ENCODE measurements at places on chromosomes 1 and 21.
A peak's percentile ranks its signal among the peaks of the same experiment; 100 is the strongest.

DNA sequence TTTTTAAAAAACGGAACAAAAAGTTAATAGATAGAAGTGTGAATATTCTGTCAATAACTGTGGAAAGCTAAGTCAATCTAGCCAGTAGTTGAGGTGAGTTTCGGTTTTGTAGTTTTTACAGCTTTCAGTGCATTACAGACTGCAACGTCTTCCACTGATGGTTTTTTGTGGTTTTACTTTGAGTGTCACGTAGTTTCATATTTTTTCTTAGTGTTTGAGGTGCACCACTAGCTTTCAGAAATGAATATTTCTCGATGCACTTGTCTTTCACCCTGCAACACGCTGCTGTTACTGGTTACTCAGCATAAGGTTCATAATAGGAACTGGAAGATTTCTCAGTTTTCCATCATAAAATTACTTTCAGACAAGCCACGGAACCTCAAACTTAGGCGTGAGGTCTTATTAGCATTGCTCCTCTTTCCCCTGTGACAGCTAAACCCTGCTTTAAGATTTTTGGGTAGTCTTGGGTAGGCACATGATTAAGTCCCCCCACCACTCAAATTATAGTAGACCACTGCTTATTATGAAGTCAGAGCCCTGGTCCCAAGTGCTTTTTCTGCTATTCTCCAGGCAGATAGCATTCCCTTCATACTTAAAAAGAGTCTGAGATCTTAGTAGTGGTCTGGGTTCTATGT, 1412.7 kb downstream of the KCNT2 start:
- no peak for DNase-seq

- DNase-seq: no peak
These were observed 22.7 kb upstream of the EYA3 start for GRCh38 chr1:28111157-28111556.

- DNase-seq: no peak
These were observed 809 bp upstream of the ZNF669 start for GRCh38 chr1:247104965-247105364.

- no peak for DNase-seq
These were observed 43.2 kb upstream of the KCNK1 start for GRCh38 chr1:233570706-233571105.

- no peak for DNase-seq
These were observed 46.4 kb downstream of the ZNF281 start for GRCh38 chr1:200363264-200363933.

DNA sequence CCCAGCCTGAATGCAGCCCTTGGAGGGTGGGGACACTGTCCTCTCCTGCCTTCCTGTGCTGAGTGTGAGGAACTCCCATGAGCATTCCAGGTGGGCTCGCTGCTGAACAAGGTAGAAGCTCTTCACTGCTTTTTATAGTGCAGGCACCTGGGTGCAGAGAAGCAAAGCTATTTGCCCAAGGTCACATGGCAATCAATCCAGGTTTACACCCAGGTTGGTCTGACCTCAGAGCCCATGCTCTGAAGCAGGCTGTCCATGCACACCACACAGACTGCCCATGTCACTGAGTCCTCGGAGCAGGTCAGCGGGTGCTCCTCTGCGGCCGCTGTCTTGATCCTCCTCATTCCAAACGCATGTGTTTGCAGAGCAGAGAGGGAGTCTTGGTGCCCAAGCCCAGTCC, 323.4 kb upstream of the VAMP3 start:
- no peak for DNase-seq

DNA sequence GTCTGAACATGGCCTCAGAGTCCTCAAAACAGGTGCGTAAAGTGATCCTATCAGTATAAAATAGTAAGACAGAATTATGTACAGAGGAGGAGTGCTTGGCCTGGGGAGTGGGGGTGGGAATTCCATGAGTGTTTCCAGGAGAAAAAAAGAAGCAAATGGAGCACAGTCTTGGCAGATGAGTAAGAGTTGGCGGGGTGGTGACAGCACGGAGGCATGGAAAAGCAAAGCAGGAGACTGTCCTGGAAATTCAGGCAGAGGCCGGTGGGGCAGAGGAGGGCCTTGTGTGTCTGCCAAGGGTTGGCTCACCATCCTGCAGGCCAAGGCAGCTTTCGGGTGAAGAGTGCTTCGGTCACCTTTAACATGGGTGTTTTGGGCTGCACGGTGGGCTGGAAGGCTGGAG, 63.4 kb downstream of the OPTC start:
- no peak for DNase-seq

GRCh38 chr1:219576931-219577730, 35.8 kb downstream of the ZC3H11B start:
- DNase-seq: no peak

DNA sequence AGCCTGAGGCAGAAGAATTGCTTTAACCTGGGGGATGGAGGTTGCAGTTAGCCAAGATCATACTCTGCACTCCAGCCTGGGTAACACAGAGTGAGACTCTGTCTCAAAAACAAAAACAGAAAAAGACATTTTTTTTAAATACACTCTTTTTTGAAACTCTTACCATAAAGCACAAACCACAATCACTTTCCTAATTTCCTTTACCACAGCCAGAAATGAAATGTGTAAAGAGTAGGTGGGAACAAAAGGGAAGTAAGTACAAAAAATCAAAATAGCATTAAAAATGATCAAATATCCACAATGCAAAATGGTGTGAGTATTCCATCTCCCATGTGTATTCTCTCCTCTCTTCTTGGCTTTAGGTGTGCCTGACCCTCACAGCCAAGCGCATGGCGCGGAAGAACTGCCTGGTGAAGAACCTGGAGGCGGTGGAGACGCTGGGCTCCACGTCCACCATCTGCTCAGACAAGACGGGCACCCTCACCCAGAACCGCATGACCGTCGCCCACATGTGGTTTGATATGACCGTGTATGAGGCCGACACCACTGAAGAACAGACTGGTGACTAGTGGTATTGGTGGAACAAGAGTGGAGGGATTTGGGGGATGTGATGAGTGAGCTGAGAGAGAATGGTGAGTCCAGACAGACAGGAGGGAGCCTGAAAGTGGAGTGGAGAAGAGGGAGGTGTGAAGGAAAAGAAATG, 14.9 kb downstream of the ATP1A4 start:
- no peak for DNase-seq

GRCh38 chr21:33273044-33273443, 6.9 kb downstream of the IL10RB start:
- no peak for DNase-seq

DNA sequence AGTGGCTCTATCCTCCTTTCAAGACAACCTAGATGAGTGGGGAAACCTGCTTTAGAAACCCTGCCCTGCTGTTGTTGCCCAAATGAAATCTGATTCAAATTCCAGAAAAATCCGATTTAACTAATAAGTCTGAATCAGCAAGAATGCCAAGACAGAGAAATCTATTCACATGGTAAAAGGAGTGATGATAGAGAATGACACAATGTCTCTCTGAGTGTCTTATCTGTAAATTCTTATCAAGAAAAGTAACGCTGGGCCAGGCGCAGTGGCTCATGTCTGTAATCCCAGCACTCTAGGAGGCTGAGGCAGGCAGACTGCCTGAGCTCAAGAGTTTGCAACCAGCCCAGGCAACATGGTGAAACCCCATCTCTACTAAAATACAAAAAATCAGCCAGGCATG, 13.7 kb upstream of the GUCA2A start:
- no peak for DNase-seq

DNA sequence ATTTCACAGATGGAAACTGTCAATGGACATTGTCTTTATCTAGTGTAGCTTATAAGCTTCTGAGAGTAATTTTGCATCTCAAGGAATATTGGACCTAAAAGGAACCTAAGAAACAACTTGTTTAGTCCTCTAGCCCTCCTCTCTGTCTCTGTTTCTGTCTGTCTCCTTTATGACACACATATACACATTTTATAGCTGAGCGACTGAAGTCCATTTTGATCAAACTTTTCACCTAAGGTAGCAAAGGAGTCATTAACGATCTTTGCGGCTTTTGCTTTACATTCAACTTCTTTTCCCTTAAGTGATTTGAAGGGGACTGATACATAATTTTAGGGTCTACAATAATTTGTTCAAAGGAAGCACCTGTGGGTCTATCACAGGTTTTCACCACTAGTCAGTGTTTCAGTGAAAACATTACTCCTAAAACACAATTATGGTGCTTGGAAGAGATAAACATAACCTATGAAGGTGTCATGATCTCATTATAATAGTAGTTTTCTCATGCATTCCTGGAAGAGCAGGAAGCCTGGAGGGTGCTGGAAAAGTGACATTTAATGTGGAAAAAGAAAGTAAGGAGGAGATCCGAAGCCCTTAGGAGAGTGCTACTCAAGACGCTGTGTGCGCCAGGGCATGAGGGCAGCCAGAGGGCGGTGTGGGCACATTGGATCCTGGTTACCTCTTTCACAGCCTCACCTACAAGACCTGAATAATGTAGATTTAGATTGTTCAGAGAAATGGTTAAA, 248.6 kb downstream of the DNM3 start:
- peak; percentile 28 for DNase-seq

GRCh38 chr1:158087320-158087927, 93.3 kb upstream of the CD1D start:
- no peak for DNase-seq

GRCh38 chr1:38444311-38444710, 397.7 kb upstream of the POU3F1 start:
- DNase-seq: no peak

DNA sequence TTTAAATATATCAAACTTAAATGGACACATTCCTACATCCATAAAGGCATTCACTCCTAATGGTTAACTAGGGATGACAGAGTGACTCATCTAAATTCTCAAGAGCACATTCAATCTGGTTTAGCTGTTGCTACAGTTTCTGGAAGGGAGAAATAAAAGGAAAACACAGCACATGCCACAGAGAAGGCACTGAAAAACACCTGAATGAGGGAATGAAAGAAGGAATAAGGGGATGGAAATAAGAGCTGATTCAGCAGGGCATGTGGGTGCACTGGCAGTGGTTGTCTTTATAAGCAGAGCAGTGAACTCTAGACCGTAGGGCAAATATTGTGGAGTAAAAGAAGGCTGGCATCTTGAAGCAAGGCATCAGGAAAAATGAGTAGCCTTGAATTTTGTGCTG, 79.3 kb downstream of the LHX4 start:
- no peak for DNase-seq

DNA sequence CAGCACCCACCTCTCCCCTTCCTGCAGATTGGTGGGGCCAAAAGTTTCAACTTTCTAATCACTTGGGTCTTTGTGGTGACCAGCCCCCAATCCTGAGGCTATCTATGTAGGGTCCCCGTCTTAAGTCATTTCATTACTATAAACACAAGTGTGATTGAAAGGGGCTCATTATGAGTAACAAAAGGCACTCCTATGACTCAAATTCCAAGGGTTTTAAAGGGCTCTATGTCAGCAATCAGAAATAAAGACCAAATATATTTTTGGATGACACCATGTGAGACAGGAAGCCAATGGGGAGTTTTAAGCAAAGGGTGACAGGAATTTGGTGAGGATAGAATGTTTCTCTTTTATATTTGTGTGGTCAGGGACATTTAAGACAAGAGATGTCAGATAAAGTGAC, 6.2 kb downstream of the ERO1B start:
- no peak for DNase-seq

DNA sequence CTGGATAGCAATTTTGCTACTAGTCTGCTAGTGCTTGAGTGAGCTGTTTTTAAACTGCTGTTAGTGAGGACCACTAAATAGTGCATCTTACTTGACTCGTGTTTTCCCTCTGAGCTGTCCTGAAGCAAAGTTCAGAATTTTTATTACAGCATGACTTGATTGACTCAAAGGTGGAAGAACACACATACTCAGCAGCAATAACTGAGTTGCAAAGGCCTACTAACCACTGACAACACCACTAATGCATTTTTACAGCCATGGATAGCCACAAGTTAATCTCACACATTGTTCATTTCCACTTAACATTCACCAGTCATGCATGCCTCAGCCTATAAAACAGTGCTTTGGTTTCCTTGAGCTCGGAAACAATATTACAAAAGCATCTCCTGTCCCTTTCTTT, 148.7 kb downstream of the RUNX1 start:
- DNase-seq: no peak

- no peak for DNase-seq
These were observed 39.5 kb upstream of the CNTN2 start for GRCh38 chr1:205003358-205004131.

DNA sequence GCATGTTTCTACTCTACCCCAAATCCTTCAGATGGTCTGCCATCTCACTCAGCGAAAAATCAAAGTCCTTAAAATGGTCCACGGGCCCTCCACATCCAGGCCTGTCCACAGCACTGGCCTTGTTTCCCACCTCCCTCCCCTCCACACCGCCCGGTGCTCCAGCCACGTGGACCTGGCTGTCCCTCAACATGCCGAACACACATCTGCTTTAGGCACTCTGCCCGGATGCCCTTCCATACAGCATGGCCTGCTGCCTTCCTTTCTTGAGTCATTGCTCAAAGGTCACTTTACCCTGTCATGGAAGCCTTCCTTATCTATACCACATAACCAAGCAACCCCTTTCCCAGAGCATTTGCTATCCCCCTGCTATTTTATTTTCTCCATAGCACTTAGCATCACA, 143.0 kb downstream of the DNM3 start:
- DNase-seq: no peak

DNA sequence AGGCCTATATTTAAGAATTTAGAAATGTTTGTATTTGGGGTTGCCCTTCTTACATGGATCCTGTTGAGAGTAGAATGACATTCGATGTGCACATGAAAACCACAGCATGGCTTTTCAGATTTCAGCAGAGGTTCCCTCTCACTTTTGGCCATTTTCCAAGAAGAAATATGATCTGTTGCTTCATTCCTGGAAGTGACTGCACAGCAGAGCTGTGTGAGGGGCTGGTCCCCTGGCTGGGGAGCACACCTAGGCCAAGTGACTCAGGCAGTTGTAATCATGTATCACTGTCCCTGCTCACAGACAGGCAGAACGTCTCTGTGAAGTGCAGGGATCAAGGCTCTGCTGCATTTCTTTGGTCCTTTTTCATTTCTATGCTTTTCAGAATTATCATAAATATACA, 32.3 kb downstream of the AGT start:
- no peak for DNase-seq

GRCh38 chr21:41630249-41630648, 122.3 kb upstream of the TMPRSS2 start:
- no peak for DNase-seq

DNA sequence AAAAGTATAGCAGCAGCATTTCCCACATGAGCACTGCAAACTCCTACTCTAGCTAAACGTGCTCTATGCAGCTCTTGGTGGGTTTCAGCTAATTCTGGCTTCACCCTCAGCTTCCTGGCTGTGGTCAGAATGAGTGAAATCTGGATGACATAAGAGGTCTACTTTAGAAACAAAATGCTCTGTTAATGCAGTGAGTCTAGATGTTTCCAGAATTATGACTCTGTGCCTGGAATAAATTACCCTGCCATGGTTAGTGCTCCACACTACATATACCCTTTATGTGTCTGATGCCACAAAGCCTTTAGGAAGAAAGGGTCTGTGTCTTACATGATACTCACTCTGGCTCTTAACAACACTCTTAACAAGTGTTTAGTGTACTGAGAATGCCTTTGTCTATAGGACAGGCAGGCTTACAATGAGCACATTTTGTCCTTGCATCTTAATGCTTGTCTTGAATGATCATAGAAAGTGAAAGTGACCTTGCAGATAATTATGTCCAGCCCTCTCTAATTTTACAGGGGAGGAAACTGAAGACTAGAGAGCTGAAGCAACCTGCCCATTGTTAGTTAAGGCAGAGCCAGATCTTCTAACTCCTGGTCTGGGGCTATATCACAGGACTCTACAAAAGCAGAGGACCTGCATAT, 9.2 kb downstream of the S100A10 start:
- peak; percentile 39 for DNase-seq

GRCh38 chr1:109671067-109671466, 3.2 kb downstream of the GSTM2 start:
- no peak for DNase-seq

Measured in activated CD4-positive, alpha-beta T cell treated with anti-CD3 and anti-CD28 coated beads, Interleukin-2, amount 50 U/mL, for 24 hours (primary cell).